ENCODE measurements at places on chromosomes 2 and 18.

GRCh38 chr2:236343400-236344161 lies 79.4 kb upstream of the ASB18 start:
- DNase-seq = no peak

GRCh38 chr2:42787788-42788477 lies 4.5 kb downstream of the HAAO start:
- DNase-seq = no peak

- no peak for DNase-seq
Observed at GRCh38 chr18:68542846-68543245, 172.1 kb downstream of the TMX3 start.

GRCh38 chr2:47715552-47715951 lies 67.4 kb upstream of the MSH6 start:
- no peak for DNase-seq

DNA sequence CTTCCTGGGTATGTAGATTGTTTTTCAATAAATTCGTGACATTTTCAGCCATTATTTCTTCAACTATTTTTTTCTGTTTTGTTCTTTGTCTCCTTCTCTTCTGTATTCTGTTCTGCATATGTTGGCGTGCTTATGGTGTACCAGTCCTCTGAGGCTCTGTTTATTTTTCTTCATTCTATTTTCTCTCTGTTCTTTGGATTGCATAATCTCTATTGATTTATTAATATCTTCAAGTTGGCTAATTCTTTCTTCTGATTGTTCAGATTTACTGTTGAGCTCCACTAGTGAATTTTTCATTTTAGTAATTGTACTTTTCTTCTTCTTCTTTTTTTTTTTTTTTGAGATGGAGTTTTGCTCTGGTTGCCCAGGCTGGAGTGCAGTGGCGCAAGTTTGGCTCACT lies 9.9 kb downstream of the GNLY start:
- no peak for DNase-seq

GRCh38 chr2:143148757-143149156 lies 19.5 kb downstream of the ARHGAP15 start:
- DNase-seq = no peak

All from upper lobe of right lung (tissue), 1 donor.